Stimulated activated CD4-positive, alpha-beta T cell treated with anti-CD3 and anti-CD28 coated beads, Interleukin-12 subunit alpha, Interleukin-12 subunit beta, amount 100 ng/mL, for 4 hours (primary cell): ENCODE measurements at places on chromosomes 16 and 17.

DNA sequence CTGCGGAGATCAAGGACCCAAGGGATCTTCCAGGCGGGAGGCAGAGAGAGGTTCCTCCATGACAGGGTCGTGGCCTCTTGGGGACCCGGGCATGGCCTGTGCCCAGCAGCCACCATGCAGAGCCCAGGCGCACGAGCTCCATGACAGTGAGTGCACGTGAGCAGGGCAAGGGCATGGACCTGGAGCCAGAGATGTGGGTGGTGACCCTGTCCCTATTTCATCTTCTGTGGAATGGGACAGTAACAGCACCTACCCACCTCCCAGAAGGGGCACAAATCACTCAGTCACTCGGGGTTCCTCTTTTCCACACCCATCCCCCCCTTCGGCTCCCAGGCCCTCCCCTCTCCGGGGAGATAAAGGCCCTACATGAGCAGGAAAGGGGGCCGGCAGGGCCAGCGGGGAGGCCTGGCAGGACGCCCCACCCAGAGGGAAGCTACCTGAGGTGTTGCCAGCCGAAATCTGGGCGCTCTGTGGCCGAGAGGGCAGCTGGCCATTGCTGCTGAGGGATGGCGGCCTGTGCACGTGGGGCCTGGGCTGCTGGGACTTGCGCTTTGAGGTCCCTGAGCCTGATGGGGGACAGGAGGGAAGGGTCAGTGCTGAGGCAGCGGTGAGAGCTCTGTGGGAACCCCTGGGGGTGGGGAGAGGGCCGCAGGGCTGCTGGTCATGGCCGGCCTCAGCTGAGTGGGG is 10.4 kb downstream of the UBALD2 start:
- no peak for DNase-seq

DNA sequence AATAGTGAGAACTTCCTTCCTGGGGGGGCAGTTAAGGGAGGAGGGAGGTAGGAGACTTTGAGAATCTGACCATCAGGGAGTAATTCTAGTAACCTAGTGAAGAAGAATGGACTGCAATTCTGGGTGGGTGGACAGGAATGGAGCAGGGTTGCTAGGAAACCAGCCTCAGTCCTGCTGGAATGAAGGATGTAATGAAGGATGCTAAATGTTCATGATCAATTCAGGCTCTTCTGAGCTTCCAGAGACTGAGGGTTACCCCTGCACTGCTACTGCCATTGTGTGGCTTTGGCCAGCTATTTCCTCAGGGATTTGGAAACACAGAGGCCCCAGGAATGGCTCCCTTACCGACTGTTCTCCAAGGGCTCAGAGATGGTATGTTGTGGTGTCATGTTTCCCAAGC is 116.4 kb downstream of the UTP18 start:
- no peak for DNase-seq

- DNase-seq: no peak
These were observed 43.6 kb downstream of the HOXB1 start for GRCh38 chr17:48487221-48487620.

GRCh38 chr16:31466381-31466841 is 5.5 kb upstream of the TGFB1I1 start:
- no peak for DNase-seq

DNA sequence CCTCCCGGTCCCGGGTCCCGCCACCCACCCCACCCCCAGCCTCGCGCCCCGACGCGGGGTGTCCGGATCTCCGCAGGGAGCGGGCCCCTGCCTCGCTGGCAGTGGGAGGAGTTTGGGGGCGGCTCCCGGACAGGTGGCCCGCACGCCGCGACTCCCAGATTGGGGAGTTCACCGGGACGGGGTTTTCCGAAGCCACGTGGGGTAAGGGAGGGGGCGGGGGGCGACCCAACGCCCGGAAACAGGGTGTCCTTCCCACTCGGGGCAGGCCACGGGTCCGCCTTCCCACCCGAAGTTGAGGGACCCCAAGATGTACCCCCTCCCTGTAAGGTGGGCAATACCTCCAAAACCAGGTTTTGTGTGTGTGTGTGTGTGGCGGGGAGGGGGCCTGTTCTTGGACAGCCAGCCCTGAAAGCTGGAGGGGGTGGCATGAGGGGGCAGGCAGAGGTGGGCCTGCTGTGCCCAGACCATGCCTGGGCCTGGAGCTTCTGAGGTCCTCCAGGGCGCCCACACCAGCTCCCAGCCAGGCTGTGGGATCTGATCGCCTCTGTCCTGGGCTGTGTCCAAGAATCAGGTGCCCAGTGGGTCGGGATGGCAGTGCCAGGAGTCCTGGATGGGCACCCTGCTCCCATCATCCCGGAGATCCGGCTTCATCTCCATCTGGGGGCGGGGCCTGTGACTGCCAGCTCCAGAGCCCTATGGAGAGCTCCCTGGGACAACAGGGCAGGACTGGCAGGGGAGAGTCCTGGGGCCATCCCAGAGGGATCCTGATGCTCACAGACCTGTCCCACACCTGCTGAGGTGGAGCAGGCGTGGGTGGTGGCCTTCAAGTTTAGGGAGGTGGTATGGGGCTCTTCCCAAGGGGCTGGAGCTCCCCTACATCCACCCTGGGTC is 767 bp downstream of the SYNGR2 start:
- peak; percentile 66 for DNase-seq

- no peak for DNase-seq
These were observed 533 bp upstream of the MEFV start for GRCh38 chr16:3256866-3257465.

DNA sequence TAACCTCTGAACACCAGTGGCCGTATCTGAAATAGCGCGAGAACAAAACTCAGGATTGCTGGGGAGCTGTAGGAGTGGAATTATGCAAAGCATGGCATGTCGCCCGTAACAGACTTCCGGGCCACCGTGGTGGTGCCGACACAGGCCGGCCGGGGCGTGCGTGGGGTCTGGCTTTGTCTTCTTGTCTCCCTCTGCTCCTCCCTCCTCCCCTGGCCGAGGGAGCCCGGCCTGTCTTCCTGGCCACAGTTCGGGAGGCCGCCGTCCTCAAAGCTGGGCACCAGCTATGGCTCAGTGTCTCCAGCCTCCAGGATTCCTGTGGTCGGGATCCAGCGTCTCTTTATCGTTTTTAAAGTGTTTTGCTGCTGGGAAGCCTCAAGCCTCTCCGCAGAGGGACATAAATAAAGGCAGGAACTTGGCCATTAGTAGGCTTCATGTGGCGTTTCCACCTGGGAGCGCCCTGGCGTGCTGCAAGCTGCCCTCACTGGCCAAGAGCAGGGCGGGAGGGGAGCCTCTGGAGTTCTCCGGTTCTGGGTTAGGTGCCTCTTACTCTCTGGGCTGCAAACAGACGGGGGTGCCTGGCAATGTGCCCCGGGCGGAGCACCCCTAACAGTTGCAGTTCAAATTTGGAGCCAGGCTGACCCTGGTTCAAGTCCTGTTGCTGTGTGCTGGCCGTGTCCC is 22.0 kb upstream of the NPTX1 start:
- no peak for DNase-seq

DNA sequence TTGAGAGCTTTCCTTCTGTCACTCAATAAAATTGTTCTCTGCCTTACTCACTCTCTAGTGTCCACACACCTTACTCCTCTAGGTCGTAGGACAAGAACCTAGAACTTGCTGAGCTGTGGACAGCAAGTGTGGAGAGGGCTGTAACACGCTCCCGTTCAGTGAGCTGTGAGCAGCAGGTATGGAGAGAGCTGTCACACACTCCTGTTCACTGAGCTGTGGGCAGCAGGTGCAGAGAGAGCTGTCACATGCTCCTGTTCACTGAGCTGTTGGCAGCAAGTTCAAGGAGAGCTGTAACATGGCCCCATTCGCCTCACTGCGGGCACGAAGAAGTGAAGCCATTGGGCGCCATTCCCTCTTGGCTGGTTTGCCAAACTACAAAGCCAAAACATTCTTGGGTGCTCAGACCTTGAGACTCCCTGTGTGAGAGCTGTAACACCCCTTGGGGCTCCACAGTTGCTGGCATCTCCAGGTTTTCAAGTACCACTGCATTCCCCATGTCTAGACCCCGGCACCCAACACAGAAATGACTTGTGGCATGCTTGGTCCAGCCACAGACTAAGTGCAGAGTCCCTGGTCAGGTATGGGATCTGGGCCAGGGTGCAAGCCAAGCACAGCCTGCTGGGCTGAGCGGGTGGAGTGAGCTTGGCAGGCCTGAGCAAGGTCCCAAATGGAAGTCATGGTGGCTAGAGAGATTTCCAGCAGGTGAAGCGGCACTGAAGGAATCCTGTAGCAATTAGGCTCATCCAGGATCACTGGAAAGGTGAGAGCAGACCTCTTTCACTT is 608.0 kb upstream of the CDH8 start:
- DNase-seq: no peak
